ENCODE measurements at places on chromosomes 7 and 10.
A peak's percentile ranks its signal among the peaks of the same experiment; 100 is the strongest.

- DNase-seq = no peak
Observed at GRCh38 chr10:26650406-26650805, 47.1 kb upstream of the PDSS1 start.

- DNase-seq = no peak
Observed at GRCh38 chr10:118033905-118034304, 12.8 kb downstream of the RAB11FIP2 start.

GRCh38 chr7:128425850-128426249 lies 16.1 kb upstream of the IMPDH1 start:
- DNase-seq = peak; percentile 69

- no peak for DNase-seq
Observed at GRCh38 chr10:29839826-29840515, 205.2 kb upstream of the SVIL start.

DNA sequence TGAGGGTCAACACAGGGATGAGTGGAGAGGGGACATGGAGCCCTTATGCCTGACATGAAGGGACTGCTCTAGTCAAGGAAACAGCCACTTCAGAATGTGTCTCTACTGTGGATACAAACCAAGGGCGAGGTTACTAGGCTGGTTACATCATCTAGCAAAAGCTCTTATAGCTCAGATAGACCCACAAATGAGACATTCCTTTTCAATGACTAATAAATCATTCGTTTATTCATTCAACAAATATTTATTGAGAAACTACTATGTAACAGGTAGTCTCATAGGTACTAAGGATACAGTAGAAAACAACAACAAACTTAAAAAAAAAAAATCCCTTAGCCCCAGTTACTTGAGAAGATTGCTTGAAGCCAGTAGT lies 219.5 kb downstream of the KIAA1217 start:
- no peak for DNase-seq

DNA sequence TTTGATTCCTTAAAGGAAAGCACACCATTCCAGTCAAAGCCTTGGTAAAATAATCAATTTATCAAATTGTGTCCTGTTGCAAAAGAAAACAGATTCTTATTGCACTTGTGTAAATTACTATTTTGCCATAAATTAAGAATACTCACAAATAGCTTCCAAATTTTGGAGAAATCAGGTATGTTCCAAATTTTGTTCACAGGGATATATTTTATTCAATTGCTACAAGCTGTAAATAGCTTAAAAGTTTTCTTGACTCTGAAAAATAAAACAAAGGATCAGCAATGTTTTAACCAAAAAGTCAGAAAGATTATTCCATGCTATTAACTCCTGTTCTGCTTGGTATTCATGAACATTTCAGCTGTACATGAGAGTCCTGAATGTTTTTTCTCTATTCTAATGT lies 47.4 kb upstream of the CHST3 start:
- no peak for DNase-seq

GRCh38 chr10:21797533-21797932 lies 206.0 kb downstream of the DNAJC1 start:
- no peak for DNase-seq

DNA sequence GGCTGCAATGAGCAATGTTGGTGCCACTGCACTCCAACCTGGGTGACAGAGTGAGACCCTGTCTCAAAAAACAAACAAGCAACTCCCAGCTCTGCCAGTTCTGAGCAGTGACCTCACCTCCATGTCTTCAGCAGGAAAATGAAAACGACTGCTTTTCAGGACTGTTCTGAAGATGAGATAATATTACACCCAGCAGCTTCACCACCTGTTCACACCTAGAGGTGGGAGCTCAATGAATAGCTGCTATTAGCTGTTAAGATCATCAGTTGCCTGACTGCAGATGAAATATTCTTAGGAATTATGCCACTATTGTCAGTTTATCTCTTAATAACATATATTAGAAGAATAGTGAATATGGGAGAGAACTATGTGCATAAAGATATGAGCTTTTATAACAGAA lies 48.4 kb upstream of the CYTH3 start:
- no peak for DNase-seq

DNA sequence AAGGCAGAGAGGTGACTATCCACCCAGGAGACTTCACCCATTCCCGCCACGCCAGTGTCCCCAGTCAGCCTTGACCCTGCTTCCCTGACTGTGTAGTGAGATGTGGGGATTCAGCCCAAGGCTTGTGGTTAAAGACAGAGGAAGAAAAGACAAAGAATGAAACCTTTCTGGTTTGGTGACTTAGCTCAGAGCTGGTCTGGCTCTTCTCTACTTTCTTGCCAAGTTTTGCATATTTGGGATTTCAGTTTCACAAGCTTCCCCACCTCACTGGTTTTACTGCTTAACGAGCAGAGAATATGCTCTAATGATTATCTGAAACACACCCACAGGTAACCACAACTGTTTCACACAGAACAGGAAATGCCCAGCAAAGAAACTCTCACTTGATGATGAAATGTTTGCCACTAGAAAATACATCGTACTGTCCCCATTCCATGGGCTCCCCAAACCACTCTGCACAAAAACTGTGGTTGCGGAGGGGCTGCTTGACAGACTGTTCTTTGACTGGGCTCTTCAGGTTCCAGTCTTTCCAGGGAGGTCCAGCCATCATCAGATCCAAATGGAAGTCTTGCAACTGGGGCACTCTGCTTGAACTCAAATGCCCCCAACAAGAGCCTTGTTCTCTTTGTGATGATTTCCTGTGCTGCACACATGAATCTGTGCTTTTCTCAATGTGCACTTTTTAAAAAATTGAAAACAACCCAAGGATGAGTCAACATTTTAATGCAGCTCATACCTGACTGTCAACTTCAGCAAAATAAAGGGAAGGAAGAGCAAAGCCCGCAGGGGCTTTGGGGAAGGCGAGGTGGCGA lies 95.5 kb downstream of the CTBP2 start:
- no peak for DNase-seq

DNA sequence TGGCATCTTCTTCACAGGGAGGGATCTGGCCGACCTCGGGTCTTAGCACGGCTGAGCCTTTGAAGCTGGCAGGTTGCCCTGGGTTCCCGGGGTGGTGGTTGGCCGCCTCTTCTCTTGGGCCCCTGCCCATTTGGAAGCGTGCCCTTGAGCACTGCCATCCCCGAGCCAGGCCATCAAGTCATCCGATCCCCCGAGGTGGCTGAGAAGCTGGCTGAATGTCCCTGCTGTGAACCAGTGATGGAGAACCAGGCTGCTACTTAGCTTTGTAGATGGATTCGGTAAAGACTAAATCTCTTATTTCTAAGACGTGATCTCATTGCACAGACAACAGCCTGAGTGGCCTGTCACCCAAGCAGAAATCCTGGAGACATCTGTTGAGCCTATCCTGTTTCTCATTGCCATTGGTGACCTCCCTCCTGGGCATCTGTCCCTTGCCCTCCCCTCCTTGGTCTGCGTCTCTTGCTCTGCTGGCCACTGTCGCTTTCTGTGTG lies 74.3 kb downstream of the GRK5 start:
- no peak for DNase-seq

- DNase-seq = no peak
Observed at GRCh38 chr7:24869572-24869971, 110.4 kb downstream of the OSBPL3 start.

- no peak for DNase-seq
Observed at GRCh38 chr7:18792871-18793595, 297.5 kb downstream of the HDAC9 start.

DNA sequence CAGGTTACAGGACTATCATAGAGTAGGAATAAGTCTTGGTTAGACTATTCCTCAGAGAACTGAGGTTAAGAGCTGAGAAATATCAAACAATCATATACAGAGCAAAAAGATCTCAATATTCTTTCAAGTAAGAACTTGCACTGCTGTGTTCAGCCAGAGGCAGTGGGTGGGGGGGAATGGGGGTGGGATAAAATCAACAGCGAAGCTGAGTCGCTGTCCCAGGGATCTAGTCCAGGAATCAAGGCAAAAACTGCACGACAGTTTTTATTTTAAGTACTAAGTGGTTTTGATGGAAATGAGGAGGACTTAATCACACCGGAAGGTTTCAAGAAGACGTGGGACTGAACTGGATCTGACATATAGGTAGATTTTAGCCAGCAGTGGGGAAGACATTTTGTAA lies 159.1 kb downstream of the SRPK2 start:
- DNase-seq = no peak

DNA sequence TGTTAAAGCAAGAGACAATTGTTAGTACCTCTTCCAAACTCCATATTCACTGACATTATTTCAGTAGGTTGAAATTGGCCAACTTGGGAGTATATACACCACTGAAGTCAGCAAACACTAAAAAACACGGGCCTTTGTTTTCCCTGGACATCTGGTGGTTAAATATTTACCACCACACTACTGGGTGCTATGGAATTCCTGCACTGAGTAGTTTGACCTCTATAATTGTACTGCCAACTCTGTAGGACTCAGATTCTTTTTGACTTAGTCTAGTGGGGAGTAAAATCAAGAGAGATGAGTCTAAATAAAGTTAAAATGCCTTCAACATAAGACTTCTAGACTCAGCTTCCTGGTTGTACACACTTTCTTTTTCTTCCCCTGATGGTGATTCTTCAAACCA lies 41.3 kb upstream of the TES start:
- no peak for DNase-seq

DNA sequence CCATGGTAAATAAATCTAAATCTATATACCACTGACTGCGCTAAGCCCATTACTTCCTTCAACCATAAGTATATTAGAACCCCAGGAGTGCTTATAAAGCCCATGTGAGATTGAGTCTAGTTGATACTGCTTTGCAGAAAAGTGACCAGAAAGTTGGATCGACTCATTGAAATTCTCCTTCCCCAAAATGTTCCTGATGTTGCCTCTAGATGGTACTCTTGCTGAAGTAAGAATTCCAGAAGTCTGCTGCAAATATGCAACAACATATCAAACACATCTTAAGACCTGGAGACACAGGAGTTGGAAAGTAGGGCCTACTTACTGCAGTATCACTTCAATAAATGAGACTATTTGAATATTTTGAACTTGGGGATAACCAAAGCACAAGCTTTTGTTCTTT lies 550.8 kb downstream of the IPMK start:
- no peak for DNase-seq

GRCh38 chr10:124130198-124130900 lies 37.0 kb upstream of the CHST15 start:
- DNase-seq = no peak

DNA sequence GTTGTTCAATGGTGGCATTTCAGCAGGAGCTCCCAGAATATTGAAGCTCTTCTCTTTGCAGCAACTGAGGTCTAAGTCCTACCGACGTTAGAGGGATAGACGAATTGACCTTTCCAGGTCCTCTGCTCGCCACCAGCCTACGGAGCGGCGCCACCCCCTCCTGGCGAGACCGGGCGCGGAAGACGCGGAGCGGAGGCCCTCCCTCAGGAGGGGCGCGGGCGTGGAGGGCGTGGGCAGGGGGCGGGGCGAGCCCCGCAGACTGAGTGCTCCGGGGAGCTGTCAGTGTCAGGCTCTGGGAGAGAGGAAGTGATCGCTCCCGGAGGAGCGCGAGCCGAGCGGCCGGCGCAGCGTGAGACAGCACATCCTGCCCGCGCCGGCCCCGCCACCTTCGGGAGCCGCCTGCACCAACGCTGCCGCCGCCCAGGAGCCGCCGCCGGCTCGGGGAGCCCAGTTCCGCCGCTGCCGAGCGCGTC lies at the start of gene DYNC1I1:
Gene DYNC1I1 (plus strand): TSS at position 257 of the 473 bp plus-strand sequence. CDS start 32,176 bp downstream, outside the sequence.
- DNase-seq = peak; percentile 55

GRCh38 chr10:125010362-125010761 lies 68.4 kb downstream of the ZRANB1 start:
- DNase-seq = no peak

- no peak for DNase-seq
Observed at GRCh38 chr10:132679640-132680039, 106.3 kb downstream of the NKX6-2 start.

GRCh38 chr10:92268748-92269147 lies 22.1 kb downstream of the CPEB3 start:
- no peak for DNase-seq
